AML-193 (cell line): ENCODE measurements at places on chromosomes 11 and 22.

- peak; percentile 59 for DNase-seq
Measured at GRCh38 chr11:119338318-119338890, 2.3 kb downstream of the C1QTNF5 start.

GRCh38 chr11:126394036-126394435 is 38.5 kb downstream of the ST3GAL4 start:
- no peak for DNase-seq

DNA sequence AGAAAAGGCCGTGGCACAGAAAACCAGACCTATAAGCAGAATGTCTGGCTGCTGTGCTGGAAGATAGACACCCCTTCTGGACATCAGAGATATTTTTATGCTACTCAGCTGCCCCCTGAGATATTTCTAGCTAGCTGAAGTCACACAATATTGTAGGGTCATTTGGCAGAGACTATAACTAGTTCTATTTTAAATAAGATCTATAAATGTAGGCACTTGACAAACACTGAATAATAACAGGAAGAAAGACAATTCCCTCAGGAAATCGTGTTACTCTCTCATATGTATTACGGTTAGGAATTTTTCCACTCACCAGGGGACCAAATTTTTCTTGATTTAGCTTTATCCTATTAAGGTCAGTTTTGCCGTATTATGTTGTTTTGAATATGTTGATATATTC is 845.4 kb downstream of the OPCML start:
- no peak for DNase-seq

DNA sequence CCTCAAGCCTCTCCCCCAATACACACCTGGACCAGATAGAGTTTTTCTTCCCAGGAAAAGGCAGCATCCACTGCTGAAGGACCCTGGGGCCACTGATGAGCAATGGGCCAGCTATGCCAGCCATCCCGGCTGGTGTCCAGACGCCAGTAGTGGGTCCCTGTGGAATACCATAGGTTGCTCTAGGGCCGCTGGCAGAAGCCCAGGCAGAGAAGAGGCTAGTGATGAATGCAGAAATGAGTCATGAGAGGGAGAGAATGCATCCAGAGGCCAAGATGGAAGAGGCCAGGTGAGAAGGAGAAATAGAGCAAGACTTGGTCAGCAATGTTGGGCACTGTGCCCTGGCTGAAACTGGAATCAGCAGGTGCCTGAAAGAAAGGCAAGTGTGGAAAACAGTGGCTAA is 8.9 kb downstream of the HPX start:
- no peak for DNase-seq

DNA sequence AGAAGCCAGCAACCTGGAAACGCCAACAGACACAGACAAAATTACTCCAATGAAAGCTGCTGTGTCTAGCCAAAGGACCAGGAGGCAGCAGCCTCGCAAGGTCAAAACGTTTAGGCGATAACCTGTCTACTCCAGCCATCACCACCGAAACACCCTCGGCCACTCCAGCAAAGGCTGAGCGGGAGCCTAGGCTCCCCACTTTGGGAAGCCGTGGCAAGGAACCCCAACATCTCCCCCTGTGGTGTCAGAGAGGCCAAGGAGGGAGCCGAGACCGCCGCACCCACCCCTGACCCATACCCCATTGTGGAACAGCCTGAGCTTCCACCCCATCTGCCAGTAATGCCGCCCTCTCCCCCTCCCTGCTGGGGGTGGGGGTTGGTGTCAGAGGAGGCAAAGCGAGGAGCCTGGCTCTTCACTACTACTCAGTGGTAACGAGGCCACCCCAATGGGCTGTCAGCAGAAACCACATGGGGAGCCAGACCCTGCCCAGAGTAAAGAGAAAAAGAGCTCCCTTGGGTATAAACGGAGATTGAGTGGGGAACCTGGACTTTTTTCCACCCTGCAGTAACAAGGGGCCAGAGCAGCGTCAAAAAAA is 33.9 kb upstream of the SEPTIN5 start:
- no peak for DNase-seq

- no peak for DNase-seq
Measured at GRCh38 chr11:2527621-2528291, 82.9 kb downstream of the KCNQ1 start.

DNA sequence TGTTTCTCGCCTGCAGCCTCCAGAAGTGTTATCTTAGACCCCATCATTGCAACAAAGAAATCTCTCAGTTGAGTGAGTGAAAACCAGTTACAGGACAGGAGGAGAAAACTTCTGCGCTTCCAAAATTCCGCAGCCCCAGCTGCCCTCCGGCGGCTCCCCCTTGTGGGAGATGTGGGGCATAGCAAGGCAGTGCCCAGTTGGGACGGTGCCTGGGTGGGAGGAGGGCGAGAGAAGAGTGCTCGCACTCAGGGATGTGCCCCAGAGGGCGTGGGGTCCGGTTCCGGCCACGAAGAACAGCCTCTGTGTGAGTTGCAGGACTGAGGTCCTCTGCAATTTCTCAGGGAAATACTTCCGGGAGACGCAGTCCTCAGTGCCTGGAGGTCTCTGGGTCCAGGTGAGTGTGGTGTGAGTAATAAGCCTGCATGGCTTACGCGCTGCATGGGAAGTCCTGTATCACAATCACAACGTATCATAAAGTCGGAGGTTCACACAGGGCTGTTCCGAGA is 87.0 kb upstream of the BLID start:
- peak; percentile 29 for DNase-seq

DNA sequence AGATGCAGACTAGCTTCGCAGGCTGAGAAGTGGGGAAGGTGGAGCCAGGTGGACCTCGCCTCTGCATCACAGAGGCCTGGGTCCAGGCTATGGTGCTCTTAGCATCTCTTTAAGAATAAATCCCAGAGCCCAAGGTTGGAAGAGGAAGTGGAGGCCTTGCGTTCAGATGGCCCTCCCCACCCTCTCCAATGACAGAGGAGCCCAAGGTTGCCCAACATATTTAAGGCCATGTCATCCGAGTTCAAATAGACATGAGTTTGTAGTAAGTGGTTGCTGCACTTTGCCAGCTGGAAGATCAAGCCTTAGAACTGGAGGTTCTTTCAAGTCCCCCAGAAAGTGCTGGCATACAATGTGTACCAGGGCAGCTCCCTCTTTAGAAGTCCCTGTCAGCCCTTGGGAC is 47.1 kb upstream of the HORMAD2 start:
- peak; percentile 37 for DNase-seq

DNA sequence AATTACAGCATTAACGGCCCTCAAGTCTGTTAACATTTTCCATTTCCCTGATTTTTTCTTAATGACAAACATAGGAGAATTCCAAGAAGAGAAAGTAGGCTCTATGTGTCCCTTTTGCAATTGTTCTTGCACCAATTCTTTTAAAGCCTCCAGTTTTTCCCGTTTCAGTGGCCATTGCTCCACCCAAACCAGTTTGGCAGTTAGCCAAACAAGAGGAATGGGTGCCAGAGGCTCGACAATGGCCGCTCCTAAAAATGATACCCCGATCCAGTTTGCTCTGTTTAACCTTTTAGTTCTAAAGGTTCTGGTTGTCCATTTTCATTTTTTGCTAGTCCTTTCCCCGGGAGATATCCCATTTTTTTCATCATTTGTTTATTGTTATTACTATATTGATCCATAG is 6.7 kb upstream of the DNAJB13 start:
- no peak for DNase-seq

DNA sequence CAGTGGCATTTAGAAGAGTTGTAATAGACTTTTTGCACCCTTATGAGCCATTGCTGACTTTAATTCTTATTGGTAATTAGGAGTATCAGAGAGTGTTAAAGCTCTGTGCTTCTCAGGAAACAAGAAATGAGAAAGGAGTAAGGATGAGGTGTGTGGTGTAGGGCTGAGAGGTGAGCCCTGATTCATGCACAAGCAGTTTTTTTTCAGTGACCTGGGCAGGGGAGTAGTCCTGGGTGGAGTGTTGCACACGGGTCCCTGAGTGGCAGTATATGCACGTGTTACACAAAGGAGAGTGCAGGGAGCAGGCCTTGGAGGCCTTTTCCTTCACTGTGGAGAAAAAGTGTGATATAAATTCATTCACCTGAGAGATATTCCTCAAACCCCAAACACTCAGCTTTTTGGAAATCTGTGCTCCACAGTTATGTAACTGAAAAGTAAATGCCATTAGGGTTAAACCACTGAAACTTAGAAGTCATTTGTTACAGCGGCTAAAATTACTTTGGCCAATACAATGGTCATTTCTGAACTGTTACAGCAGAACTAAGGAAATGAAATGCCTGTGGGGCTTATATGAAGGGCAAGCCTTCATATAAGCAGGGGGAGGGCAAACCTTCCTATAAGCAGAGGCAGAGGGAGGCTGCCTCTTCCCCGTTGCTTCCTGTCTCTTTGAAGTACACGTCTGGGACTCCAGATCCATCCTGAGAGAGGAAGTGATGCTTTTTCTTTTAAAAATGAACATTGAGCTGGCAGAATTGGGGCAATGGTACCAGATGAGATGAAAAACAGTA is 62.6 kb upstream of the OLFML1 start:
- DNase-seq: no peak

DNA sequence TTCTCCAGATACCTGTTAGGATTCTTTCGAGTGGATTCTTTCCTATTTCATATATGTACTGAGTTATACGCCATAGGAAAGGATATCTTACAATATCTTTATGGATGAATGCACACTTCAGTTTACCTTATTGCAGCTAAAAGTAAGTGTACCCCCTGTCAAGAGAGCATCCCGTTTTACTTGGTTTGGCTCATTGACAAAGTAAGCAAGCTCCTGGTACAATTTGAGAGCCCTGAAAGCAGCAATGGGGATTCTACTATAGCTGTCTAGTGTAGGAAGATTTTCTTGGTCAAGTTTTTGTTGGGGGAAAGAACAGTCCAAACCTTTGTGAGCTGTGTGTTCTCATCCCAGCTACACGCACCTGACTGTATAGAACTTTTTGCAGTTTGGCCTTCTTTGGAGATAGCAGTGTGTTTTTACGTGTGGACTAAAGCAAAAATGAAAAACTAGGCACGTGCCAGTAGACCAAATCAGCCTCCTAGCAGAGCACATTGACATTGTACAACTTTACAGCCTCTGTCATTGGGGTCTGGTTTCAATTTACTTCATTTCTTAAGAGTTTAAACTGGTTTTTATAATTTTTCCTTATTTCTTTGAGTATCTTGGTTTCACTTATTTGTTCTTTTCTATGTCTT is 44.0 kb downstream of the PPP6R3 start:
- DNase-seq: no peak

GRCh38 chr11:86176165-86176884 is 68.2 kb upstream of the EED start:
- peak; percentile 56 for DNase-seq

DNA sequence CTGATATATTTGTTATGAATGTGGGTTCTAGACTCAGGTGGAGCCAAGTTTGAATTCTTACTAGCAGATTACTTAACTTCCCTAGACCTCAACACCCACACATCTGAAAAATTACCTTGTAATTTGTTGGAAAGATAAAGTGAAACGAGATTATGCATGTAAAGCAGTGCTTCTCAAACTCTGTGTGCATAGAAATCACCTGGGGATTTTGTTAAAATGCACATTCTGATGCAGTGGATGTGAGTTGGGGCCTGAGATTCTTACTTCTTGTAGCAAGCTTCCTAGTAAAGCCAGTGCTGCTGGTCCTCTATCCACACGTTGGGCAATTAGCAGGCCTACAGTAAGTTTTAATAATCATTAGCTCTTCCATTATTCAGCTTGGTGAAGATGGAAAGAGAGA is 15.1 kb upstream of the CEP295 start:
- DNase-seq: no peak

GRCh38 chr11:117189941-117190544 is 9.1 kb upstream of the TAGLN start:
- no peak for DNase-seq

DNA sequence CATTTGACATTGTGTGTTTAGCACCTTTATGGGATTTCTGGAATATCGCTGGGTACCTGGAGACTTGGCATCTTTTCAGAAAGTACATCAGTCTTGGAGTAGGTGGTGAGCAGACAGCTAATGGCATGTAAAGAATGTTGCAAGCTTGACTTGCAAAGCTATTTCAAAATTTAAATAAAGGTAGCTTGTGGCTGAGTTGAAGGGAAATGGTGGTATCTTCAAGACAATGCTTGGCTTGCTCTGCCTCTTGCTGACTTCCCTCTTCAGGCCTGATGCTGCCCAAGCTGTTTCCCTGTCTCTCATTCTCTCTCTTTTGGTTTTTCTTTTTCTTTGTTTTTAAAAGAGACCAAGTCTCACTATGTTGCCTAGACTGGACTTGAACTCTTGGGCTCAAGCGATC is 13.2 kb downstream of the ZNRF3 start:
- peak; percentile 30 for DNase-seq

DNA sequence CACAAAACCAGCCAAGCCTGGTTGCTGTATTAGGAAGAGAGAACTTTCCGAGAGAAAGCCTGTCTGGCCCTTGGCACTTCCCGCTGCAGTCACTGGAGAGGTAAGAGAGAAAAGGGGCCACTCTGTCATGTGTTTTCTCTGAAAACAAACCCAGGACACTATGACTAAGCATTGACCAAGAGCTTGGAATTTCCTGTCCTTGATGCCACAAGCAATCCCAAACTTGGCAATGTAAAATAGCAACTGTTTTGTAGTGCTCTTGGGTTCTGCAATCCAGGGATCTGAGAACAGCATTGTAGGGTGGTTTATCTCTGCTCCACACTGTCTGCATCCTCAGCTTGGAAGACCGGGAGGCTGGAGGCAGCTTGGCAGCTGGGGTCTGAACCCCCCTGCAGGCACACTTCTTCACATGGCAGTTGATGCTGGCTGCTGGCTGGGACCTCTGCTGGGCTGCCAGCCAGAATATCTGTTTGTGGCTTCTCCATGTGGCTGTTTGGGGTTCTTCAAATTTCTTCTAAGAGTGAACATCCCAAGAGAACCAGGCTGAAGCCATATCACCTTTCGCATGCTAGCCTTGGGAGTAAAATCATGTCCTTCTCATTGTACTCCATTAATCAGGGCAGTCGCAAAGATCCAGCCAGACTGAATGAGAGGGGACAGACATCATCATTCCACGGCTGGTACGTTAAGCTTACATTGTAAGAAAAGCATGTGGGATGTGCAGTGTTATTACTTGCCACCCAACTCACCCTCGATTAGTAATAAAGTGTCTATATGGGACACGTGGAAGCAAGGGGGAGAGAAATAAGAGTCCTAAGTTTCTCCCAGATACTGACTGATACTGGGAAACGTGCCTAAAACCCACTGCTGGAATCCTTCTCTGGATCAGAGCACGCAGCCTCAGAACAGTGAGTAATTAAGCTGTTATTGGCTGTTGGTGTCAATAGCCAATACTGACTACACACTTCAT is 537.4 kb upstream of the B3GAT1 start:
- no peak for DNase-seq

DNA sequence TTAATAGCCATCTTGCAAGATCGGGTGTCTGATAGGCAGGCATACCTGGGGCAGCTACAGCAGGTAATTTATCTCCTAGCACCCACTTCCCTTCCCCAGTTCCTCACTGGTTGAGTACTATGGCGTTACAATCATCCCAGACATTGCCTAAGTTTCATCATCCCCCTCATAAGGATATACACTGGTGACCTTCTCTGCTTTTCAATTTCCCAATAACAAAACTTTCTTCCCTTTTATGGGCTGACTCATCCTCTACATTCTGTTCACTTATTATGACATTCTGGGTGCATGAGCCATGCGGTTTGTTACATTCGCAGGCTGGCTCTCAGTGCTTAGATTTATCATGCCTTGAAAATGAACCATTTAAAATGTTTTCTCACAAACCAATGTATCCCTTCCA is 5.0 kb upstream of the MRPL11 start:
- peak; percentile 96 for DNase-seq

GRCh38 chr11:120817158-120817557 is 206.7 kb upstream of the TBCEL start:
- no peak for DNase-seq
